Tibial artery (tissue), 4 donors: ENCODE measurements at places on chromosomes 1 and 21.

- DNase-seq: no peak
Observed at GRCh38 chr1:2443277-2444137, 31.1 kb upstream of the PEX10 start.

- no peak for DNase-seq
Observed at GRCh38 chr21:38202811-38203210, 54.0 kb upstream of the KCNJ15 start.

- DNase-seq: no peak
Observed at GRCh38 chr21:42471716-42472330, 24.2 kb downstream of the RSPH1 start.

- DNase-seq: no peak
Observed at GRCh38 chr1:187018291-187018690, 189.5 kb downstream of the PLA2G4A start.

GRCh38 chr1:21216835-21217811, 40.4 kb upstream of the EIF4G3 start:
- DNase-seq: no peak

DNA sequence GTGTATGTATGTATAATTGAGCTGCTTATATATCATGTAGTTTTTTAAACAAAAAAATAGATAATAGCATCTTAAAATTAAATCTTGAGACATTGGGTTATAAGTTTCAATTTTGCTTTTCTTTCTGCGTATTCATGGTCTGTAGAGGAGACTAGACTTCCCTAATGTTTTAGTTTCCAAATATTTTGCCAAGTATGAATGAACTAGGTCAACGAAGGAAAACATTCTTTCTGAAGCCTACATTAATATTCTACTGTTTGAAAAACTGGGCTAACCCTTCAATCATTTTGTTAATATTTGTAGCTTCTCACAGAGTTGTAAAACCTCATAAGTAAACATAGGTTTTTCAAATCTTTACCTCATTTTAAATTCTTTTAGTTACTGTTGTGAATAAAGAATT, 592.7 kb downstream of the USP25 start:
- no peak for DNase-seq

GRCh38 chr1:7632176-7632575, 138.9 kb upstream of the VAMP3 start:
- DNase-seq: no peak

- no peak for DNase-seq
Observed at GRCh38 chr1:195562074-195562473, 1046.2 kb downstream of the KCNT2 start.

DNA sequence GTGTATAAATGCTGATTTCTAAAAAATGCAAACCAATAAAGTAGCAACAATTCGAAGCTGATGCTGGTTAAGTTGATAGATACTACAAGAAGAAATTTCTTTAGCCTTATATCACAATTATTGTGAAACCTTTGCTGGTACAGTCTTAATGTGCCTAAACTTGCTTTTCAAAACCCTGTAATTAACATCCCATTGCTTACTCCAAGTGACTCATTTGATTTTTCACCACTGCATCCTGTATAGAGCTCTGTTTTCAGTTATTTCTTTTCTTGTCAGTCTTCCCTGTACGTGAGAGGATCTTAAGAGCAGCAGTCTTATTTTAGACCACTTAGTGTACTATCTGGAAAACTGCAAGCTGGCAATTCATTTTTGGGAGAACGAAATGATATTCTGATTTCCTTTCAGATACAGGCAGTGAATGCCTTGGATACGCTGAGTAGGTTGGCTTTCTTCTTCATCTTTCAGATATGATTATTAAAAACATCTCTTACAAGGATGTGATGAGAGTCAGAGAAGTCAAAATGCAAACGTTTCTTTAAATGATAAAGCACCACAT, 210.3 kb downstream of the KCTD3 start:
- DNase-seq: no peak

- no peak for DNase-seq
Observed at GRCh38 chr1:62905309-62905708, 121.4 kb downstream of the ATG4C start.

GRCh38 chr1:3803905-3804626, 7.8 kb upstream of the LRRC47 start:
- no peak for DNase-seq

GRCh38 chr1:43172527-43172972, 420 bp downstream of the CFAP57 start:
- DNase-seq: peak; percentile 76

DNA sequence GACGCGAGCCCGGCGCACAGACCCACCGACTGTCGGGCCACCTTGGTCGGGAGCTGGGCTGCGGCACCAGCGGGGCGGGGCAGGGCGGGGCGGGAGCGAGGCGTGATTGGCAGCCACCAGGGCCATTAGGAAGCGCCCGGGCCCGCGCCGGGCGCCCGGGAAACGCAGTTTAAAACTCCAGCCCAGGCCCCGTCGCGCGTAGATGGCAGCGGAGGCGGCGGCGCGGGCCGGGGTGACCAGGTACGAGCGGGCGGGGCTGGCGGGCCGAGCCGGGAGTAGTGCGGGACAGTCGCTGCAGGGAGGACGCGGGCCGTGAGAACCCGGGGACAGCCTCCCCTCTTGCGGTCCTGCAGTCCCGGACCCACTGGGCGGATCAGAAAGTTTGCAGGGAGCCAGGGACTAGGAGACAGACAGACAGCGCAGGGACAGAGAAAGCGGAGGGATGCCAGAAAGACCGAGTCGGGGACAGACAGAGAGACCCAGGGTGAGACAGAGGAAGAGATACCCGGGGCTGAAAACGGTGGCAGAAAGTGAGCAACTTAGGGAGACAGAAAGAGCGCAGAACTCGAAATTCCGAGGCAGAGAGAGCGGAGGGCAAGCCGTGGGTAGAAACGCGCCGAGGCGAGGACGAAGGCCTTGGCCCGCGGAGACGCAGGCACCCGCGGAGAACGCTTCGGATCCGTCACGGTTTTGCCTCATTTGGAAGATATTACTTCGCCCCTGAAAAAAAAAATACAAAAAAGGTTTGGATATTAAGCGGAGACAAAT, at the start of gene DMBX1:
Gene DMBX1, plus strand, starts transcription at position 199 of the 768 bp plus-strand sequence. CDS start 17,175 bp downstream, outside the sequence.
- no peak for DNase-seq

GRCh38 chr21:40002978-40003377, 135.7 kb downstream of the PCP4 start:
- DNase-seq: no peak

DNA sequence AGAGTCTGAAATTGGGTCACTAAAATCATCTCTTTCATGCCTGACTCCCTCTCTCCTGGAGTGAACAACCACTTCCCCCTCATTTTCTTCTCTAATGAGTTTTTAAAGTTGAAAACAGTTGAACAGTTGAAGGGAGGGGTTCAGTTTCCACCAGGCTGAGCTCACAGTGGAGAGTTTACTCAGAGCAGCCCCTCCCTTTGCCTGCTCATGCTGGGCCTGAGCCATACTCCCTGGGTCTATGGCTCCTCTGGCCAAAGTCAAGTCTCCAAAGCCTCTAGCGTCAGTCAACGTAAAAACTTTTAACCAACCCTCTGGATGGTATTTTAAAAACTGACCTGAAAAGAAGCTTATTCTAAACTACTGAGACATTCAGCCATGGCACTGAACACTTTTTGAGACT, 100.8 kb upstream of the RNPC3 start:
- DNase-seq: no peak

- DNase-seq: no peak
Observed at GRCh38 chr1:7006996-7007871, 222.0 kb downstream of the CAMTA1 start.

DNA sequence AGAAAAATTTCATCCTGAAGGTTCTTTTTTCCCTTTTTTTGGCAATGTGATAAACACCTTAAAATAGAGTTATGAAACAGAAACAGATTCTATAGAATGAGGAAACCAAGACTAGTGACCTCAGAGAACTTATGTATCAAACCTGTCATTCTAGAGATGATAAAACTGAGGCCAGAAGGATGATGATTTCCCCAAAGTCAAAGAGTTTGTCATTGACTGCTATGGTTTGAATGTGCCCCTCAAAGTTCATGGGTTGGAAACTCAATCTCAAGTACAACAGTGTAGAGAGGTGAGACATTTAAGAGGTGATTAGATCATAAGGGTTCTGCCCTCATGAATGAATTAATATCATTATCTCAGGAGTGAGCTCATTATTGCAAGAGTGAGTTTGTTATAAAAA, 13.7 kb upstream of the BEND5 start:
- no peak for DNase-seq

- DNase-seq: no peak
Observed at GRCh38 chr1:87424541-87424940, 95.9 kb downstream of the LMO4 start.

GRCh38 chr1:87399264-87399663, 70.6 kb downstream of the LMO4 start:
- DNase-seq: no peak

GRCh38 chr1:51285055-51285454, 45.3 kb downstream of the TTC39A start:
- no peak for DNase-seq

- DNase-seq: peak; percentile 86
Observed at GRCh38 chr1:27862671-27863537, 9.4 kb upstream of the THEMIS2 start.

GRCh38 chr1:25679171-25679570, 62.6 kb downstream of the MAN1C1 start:
- DNase-seq: no peak

DNA sequence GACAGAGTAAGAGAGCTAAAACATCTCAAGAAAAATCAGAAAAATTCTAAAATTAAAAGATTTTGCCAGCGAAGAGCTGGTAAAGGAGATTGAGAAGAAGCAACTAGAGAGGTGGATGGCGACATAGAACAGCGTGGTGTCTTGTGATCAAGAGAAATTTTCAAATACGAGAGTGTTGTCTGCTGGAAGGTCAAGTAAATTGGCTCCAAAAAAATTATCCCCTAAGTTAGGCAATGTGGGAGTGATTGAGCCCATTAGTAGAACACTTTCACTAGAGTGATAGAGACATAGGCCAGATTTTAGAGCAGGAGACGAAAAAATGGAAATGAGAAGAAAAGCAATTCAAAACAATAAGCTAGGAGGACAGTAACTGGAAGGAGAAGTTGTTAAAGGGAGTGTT, 94.3 kb upstream of the MPC2 start:
- no peak for DNase-seq

- DNase-seq: no peak
Observed at GRCh38 chr1:75115654-75116053, 18.5 kb upstream of the LHX8 start.

DNA sequence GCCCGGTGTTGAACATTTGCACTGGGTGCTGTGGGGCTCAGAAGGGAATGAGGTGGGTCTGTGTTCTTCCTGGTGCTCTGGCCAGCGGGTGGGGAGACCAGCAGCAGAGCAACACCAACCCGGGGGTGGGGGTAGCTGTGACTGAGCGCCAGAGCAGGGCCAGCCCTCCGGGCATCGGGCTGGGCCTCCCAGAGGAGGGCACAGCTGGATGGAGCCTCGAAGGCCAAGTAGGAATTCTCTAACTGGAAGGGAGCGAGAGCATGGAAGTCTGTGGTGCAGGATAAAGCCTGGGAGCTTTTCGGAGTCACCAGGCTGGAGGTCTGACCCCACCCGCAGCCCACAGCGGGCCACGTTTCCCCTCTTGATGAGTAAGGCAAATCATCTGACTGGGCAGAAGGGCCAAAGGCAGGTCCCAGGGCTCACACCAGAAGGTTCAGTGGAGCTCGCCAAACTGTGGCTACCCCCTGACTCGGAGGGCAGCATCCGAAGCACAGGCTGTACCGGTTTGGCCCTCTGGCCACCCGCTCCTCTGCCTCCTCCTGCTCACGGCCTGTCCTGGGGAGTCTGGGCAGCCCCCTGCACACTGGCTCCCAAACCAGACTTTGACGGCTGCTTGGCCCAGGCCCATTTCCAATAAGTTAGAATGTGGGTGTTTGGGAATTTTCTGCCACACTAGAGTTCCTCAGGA, 18.8 kb downstream of the SLC1A7 start:
- peak; percentile 91 for DNase-seq

- peak; percentile 51 for DNase-seq
Observed at GRCh38 chr1:150268340-150268704, 494 bp downstream of the APH1A start.
